ENCODE measurements at places on chromosomes 6 and 20.
A peak's percentile ranks its signal among the peaks of the same experiment; 100 is the strongest.

GRCh38 chr6:68159433-68159832, 475.6 kb upstream of the ADGRB3 start:
- no peak for DNase-seq

DNA sequence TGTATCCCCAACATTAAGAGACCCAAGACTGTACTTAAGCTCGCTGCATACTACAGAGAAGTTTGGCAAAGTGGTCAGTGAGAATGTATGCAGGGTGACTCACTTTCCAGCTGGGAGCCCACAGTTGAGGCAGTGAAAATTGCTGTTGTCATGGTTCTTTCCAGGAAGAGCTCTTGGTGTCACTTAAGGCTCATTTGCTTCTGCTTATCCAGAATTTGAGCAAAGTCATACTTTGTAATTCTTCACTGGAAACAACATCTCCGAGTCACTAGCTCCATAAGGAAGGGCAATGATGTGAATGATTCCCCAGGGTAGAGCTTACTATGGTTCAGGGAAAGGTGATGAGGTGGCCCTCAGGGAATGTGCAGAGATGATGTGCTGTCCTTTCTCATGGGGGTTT, 65.4 kb upstream of the FBXL4 start:
- no peak for DNase-seq

- no peak for DNase-seq
These were observed 64.6 kb downstream of the VGLL2 start for GRCh38 chr6:117329926-117330325.

GRCh38 chr6:722077-722524, 29.2 kb upstream of the EXOC2 start:
- DNase-seq = peak; percentile 41

DNA sequence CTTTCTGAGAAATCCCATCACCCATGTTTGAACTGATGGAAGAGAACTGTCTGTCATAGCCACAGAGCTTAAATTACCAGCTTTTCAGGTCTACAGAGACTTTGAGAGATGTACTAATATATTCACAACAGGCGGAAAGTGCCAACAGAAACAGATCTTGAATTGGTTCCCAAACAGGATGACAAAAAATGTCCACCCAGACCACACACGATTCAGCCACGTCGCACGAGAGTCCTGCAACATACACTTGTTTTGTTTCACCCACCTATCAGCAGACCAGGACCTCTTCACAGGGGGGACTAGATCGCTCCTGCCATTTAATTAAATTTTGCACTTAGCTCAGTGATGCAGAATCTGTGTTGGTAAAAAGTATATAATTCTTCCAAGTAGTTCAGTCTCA, 187.1 kb upstream of the CEP162 start:
- no peak for DNase-seq

- no peak for DNase-seq
These were observed 97.9 kb upstream of the MTHFD1L start for GRCh38 chr6:150767571-150768018.

- no peak for DNase-seq
These were observed 12.1 kb downstream of the SLC2A4RG start for GRCh38 chr20:63751471-63752271.

GRCh38 chr6:142174703-142175102, 27.6 kb downstream of the VTA1 start:
- no peak for DNase-seq

- DNase-seq = no peak
These were observed 16.4 kb downstream of the RREB1 start for GRCh38 chr6:7124114-7124513.

DNA sequence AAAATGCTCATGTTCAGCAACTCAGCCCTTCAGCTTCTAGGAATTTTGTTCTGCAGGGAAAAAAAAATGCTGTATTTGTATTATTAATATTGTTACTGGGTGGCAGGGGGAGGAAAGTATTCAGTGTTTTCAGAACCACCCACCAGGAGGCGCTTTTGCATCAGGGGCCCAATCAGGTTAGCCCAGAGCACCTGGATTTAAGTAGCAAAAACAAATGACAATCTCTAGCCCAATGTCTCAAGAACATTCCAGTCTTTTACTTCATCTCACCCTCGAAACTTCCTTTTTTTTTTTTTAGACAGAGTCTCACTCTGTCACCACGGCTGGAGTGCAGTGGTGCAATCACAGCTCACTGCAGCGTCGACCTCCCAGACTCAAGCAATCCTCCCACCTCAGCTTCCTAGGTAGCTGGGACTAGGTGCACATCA, 635 bp upstream of the C20orf203 start:
- DNase-seq = no peak

DNA sequence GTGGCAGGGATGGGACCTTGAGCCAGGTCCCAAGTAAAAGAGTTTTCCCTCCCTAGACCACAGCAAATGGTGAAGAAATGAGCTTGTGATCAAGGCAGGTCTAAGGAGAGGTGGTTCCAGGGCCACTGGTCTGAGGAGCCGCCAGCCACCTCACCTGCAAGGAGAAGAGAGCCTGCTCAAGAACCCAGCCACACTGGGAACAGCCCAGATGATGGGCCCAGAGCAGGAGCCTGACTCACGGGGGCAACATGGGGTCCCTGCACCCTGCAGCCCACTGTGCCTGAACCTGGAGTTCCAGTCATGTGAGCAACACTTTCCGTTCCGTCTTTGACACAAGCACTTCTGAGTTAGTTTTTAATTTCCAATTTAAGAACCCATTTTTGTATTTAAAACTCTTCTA, 204.5 kb upstream of the CDH4 start:
- DNase-seq = no peak

DNA sequence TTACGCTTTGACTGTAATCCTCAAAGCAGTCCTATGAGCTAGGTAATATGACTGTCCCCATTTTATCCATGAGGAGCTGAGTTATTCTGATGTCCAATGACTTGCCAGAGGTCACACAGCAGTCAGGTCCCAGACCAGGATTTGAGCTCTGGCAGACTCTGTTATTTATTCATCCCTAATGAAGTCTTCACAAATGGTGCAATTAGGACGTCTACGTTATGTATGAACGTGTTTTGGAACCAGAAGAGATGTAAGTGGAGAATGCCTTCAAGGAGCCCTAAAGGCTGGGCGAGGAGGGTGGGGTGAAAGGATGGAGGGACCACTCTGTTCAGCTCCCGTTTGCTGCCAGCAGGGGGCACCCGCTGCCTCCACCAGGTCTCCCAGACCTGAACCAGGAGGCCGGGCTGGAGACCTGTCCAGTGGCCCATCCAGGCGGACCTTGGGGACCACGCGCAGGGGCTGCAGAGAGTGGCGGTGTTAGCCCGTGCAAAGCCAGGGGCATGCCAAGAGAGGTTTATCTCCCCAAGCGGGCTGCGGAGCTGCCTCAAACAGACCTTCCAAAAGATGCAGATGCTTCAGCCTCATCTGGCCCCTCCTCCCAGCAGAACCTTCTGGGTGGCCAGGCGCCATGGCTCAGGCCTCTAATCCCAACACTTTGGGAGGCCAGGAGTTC, 15.2 kb upstream of the ZNF335 start:
- no peak for DNase-seq
